ENCODE measurements at places on chromosomes 7 and 10.

- DNase-seq, result no peak
Measured at GRCh38 chr10:635088-635861, 54.2 kb downstream of the DIP2C start.

GRCh38 chr10:22560913-22561239, 153.5 kb downstream of the PIP4K2A start:
- DNase-seq, result no peak

GRCh38 chr10:38038932-38039245, 28.4 kb downstream of the ZNF33A start:
- DNase-seq, result no peak

GRCh38 chr7:111438369-111439289, 123.7 kb downstream of the IMMP2L start:
- DNase-seq, result no peak

DNA sequence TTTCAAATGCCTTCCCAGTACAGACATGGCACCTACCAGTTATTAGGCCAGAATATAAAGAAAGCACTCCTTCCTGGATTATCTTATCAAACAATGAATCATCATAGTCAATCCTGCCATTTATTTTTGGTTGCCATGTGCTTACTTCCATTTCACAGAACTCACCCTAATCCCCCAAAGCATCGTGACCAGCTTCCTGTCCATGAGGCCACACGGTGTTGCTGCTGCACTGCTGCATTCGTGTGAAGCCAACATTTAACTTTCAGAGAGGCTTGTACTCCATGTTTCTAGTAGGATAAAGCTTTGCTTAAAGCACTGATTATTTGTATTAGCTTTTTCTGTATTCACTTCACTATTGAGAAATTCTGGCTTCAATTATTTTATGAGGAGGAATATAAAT, 14.4 kb downstream of the COL28A1 start:
- no peak for DNase-seq

GRCh38 chr7:94042381-94042780, 38.2 kb upstream of the BET1 start:
- no peak for DNase-seq

DNA sequence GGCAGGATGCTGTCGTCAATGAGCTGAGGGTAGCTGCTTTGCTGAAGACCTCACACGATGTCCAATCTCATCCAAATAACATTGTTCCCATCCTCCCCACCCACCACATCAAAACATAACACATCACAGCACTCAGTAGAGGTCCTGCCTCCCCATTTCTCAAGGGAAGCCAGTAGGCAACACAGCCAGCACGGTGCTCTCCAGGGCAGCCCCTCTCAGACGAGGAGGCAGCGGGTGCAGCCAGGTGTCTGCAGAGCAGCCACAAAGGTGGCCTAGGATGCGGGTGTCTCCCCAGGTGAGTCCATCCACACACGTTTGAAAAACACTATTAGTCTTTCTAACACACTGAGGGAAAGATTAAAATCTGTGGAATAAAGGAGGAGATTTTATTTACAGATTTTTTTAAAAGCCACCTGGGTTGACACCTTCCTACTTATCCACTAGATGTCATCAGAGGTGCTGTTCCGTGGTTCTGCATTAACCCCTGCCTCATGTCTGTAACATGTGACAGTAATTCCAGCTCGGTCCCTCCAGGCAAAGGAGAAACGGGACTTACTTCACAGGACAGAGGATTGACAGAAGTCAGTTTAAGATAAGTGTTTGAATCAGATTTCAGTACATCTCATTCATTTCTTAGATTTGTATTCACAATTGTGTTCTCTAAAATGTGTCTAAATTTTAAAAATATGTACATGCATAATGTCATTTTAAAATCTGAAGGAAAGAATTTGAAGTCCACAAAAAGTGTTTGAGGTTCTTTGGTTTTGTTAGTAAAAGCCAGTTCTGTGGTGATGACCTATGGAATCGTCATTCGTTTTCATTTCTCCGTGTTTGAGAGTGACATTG, 68.0 kb downstream of the LANCL2 start:
- no peak for DNase-seq
